Stimulated activated CD8-positive, alpha-beta memory T cell treated with anti-CD3 and anti-CD28 coated beads, Interleukin-4, amount 100 ng/mL, for 4 hours (primary cell): ENCODE measurements at places on chromosomes 11 and 22.

- DNase-seq = no peak
These were observed 2.0 kb upstream of the ROBO3 start for GRCh38 chr11:124863137-124863825.

DNA sequence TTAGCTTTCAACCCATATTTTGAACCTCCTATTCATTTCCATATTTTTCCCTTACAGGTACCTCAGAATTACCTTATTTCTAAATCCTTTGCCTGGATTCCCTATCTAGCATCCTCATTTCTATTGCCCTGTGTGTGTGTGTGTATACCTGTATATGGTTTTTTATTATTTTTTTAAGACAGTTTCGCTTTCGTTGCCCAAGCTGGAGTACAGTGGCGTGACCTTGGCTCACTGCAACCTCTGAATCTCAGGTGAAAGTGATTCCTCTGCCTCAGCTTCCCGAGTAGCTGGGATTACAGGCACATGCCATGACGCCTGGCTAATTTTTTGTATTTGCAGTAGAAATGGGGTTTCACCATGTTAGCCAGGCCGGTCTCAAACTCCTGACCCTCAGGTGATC is 12.6 kb downstream of the HIPK3 start:
- DNase-seq = no peak

DNA sequence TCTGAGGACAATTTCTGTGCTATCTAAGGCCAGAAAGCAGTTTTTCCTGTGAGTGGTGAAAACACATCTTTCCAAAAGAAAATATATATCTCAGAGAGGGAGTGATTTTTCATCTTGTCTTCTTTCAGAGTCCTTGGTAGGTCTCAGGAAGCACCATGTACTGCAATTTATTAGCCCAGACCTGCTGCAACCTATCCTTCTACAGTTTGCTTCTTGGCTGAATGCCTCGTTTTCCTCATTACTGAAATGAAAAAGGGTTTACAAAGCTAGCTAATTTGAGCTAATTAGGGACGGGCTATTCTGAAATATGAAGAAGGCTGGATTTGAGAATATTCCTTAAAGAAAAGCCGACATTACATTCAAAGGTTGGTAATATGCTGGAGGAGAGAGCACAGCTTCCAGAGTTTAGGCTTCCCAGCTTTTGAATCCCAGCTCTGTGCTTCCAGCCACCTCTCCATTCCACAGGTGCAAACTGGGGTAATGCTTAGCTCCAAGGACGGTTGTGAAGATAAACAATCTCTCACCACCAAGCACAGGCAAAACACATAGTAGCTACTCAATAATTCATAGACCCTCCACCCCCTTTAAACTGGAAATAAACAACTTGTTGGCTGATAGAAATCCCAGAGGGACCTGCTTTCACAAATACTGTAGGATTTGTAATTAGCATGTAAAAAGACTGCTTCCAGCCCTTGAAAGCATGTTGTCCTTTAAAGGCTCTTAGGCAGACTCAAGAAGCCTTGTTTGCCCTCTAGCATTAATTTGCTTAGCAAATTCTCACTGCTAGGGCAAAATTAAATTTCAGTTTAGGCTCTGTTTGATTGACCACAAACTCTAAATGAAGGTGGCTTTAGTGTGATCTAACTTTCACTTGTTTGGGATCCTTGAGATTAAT is 24.5 kb upstream of the SESN3 start:
- DNase-seq = no peak

- DNase-seq = no peak
These were observed 86.1 kb upstream of the ZBED5 start for GRCh38 chr11:10943968-10944367.
